ENCODE measurements at places on chromosomes 3 and 15. TPM values are rescaled to one million over a fixed set of nuclear protein-coding genes. Genes with fewer than 3 reads are reported as not detected.
A peak's percentile ranks its signal among the peaks of the same experiment; 100 is the strongest.

The TMEM43 gene
- total RNA-seq: 84.8 TPM

GRCh38 chr3:57682284-57682683 is 10.6 kb downstream of the DENND6A start:
- no peak for DNase-seq

DNA sequence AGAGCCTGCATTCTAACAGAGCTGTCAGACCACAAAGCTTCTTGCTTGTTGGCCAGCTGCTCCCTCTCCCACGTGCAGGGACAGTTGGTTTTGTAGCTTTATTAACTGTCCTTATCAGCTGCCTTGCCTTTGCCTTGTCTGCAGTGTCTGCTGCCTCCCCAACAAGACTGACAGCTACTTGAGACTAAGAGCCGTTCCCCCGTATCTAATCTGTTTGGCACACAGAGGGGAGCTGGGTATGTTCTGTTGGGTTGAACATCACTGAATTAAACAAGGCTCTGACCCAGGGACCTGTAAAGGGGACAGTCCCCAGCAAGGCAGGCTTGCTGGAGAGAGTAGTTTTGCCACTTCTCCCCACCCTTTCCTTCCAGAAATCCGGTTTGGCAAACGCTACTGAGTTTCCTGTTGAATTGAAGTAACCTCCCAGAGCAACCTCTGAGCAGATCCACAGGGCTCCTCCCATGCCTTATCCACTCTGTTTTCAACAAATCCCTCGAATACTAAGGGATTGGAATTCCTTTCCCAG is 116.1 kb downstream of the ANP32A start:
- DNase-seq: no peak

The ST8SIA2 gene
- total RNA-seq: 3.9 TPM

The MAGEF1 gene
- 33.2 TPM for total RNA-seq

The MYNN gene
- 11.1 TPM for total RNA-seq

GRCh38 chr3:67808906-67809305 is 154.5 kb upstream of the SUCLG2 start:
- no peak for DNase-seq

DNA sequence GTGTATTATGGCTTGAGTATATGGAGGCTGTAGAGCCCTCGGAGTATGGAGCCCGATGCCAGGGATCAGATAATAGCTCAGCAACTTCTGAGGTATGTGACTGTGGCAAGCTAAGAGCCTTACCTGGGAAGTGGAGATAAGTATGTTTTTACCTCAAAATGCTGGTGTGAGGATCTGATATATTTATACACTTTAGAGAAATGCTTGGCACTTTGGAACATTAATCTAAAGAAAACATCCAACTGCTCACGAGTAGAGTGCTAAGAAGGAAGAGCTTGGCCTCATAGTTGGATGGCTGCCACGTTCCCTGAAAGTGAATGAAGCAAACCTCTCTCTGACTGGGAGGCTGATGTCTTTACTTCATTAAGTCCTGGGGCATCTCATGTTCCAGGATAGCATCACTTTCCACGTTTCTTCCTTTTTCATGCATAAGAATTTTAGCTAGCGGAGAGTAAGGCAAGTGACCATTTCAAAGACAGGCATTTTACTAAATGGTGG is 58.9 kb upstream of the GOLGA8J start:
- DNase-seq: no peak

The GOLGA6D gene
- not detected for total RNA-seq

The ADGRG7 gene
- not detected for total RNA-seq

DNA sequence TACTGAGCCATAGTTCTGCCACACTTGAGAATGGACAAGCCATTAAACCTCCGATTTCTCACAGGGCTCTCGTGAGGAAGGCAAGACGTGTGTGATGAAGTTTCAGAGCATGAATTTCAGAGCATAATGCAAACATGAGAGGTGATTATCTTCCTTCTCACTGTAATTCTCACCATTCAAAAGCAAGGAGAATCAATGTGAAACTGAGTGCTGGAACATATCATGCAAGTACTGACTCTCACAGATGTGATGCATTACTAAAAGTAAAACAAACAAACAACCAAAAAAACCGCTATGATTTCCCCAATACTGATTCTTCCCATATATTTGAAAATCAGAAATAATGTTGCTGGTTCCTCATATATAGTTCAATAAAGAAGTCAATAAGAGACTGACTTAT is 23.7 kb downstream of the P3H2 start:
- no peak for DNase-seq

DNA sequence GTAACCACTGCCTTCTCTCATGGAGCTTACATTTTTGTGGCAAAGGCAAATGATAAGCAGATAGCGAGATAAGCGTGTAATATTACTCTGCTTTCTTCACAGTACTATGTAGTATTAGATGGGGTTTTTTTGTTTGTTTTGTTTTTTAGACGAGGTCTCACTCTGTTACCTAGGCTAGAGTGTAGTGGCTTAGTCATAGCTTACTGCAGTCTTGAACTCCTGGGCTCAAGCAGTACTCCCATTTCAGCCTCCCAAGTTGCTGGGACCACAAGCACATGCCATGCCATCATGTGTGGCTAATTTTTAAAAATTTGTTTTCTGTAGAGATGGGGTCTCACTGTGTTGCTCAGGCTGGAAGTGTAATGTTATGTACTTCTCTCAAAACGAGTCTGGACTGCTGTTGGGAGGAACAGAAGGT is 22.9 kb downstream of the MBNL1 start:
- no peak for DNase-seq

The TPRG1 gene
- total RNA-seq: 0.58 TPM

The RABL3 gene
- total RNA-seq: 17.2 TPM

GRCh38 chr3:189267981-189268613 is 96.3 kb downstream of the TPRG1 start:
- no peak for DNase-seq

GRCh38 chr15:85676342-85677098 is 118.2 kb downstream of the KLHL25 start:
- no peak for DNase-seq

- peak; percentile 40 for DNase-seq
Observed at GRCh38 chr15:90376789-90377188, 11.3 kb upstream of the IQGAP1 start.

- DNase-seq: no peak
Observed at GRCh38 chr3:181417748-181418147, 294.0 kb upstream of the SOX2 start.

DNA sequence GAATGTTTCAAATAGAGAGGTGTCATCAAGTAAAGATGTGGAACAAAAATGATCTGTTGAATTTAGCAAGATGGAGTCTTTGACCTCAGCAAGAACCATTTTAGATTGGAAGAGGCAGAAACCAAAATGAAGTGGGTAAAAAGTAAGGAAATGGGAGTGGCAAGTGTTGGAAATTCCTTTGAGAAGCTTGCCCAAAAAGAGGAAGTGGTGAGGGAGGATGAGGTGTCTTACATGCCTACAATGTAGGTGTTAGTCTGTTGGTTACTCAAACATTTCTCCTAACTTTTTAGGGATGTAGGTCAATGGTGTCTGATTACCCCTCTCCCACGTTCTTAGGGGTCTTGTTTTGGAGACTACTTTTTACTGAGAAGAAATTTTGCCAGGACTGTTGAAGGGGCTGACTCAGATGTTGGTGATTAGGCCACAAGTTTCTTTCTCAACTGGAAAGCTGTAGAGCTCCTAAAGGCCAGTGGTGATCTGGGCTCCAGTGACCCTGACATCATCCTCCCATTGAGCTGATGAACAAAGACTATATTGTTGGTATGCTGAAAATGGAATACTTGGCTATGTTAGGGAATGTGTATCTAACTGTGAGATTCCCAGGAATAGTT is 5.1 kb downstream of the PPP2R3A start:
- no peak for DNase-seq

DNA sequence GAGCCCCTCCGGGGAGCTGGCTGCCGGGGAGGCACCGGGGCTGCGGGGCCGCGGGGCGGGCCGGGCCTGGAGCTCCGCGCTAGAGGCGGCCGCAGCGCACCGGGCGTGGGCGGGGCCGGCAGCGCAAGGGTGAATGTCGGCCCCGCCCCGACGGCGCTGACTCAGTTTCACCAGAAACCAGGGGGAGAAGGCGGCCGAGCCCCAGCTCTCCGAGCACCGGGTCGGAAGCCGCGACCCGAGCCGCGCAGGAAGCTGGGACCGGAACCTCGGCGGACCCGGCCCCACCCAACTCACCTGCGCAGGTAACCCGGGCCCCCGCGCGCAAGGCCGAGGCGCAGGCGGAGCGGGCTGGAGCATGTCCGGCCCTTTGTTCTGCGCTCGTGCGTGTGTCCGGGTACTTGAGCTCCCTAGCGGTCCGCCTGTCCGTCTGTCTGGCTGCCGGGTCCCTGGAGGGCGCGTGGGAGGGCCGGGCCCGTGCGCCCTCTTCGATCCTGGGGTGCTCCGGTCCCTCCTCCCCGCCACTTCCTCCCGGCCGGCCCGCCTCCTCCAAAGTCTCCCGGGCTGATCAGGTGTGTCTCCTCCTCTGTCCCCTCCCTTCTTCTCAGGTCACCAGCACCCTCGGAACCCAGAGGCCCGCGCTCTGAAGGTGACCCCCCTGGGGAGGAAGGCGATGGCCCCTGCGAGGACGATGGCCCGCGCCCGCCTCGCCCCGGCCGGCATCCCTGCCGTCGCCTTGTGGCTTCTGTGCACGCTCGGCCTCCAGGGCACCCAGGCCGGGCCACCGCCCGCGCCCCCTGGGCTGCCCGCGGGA is at the start of gene SPINT1:
TSS of gene SPINT1 (plus strand) at position 164 of the 811 bp plus-strand sequence. CDS start at position 671, 507 bp downstream.
- DNase-seq: peak; percentile 61

DNA sequence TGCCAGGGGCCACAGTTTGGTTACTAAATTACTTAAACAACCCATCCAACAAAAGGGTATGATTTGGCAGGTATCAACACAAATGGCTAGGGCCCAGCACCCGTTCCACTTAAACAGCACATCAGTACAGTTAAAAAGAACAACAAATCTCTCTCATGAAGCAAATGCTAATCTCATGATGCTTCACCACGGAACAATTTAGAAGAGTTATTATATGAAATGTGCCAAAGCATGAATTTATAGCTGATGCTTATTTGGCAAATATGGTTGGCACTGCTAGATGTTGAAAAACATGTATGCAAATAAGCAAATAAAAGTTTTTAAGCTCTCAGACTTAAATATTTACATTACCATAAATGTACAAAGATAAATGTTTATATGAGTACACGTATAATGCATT is 2.3 kb downstream of the PEAK1 start:
- DNase-seq: no peak

GRCh38 chr3:45554006-45554666 is 40.4 kb upstream of the LIMD1 start:
- DNase-seq: peak; percentile 67

DNA sequence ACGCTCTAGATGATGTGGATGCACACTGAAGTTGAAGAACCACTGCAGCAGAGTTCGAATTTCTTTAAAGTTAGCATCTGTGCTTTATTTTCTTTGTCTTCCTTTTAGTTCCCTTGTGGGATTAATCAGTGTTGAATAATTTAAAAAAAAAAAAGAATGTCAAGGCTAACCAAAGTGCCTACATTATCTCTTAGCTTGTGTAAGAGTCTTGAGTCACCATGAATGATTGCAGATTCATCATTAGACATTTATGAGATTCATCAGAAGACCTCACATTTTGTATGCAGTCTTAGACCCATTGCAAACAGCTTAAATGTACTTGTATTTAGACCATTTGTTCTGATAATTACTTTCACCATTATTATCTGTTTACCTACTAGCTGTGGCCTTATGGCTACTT is 182.2 kb downstream of the FNDC3B start:
- DNase-seq: no peak

The RNU5B-1 gene
- 30.4 TPM for total RNA-seq

The SYNM gene
- 343 TPM for total RNA-seq

DNA sequence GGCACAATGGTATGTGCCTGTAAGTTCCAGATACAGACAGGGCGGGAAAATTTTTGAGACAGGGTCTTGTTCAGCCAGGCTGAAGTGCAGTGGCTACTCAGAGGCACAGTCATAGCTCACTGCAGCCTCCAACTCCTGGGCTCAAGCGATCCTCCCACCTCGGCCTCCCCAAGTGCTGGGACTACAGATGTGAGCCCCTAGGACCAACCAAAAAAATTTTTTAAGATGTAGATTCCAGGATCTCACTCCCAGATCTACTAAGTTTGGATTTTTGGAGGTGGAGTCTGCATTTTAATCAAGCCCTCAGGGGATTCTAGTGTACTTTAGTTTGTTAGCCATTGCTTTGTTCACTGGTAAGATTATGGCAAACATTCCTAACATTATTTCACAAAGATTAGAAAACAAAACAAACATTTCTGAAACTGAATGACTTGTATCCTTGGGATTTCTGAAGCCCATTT is 2.7 kb downstream of the LIPH start:
- no peak for DNase-seq

- no peak for DNase-seq
Observed at GRCh38 chr3:145286937-145287336, 874.0 kb downstream of the PLOD2 start.

DNA sequence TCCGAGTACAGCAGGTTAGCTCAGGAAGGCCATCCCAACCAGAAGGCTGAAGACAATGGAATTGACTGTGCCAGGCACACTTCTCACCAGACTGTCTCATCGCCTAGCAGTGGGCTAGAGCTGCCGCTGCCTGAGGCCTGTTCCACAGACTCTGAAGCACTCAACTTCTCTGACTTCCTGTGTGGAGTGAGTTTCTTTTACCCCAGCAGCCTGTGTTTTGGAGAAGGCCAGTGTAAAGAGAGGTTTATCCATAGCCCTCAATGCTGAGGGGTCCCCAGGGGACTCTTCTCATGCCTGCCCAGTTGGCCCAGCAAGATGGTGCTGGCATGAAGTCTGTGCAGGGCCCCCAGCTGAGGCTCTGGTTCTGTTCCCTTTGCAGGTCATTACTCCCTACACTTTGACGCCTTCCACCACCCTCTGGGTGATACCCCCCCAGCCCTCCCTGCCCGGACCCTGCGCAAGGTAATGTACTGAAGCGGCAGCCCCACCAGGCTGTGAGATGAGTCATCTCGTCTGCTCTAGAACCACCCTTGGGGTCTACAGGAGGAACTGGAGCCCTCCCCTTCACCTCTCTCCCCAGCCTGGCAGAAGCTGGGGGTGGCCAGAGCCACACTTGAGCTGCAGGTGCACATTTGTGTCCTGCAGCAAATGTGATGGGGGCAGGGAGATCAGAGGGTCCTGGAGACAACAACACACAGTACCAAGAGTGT is 5.2 kb upstream of the MANF start:
- no peak for DNase-seq

GRCh38 chr3:53144446-53144845 is 14.2 kb upstream of the RFT1 start:
- DNase-seq: peak; percentile 11

GRCh38 chr15:41671656-41672648 is 11.7 kb downstream of the MGA start:
- no peak for DNase-seq

DNA sequence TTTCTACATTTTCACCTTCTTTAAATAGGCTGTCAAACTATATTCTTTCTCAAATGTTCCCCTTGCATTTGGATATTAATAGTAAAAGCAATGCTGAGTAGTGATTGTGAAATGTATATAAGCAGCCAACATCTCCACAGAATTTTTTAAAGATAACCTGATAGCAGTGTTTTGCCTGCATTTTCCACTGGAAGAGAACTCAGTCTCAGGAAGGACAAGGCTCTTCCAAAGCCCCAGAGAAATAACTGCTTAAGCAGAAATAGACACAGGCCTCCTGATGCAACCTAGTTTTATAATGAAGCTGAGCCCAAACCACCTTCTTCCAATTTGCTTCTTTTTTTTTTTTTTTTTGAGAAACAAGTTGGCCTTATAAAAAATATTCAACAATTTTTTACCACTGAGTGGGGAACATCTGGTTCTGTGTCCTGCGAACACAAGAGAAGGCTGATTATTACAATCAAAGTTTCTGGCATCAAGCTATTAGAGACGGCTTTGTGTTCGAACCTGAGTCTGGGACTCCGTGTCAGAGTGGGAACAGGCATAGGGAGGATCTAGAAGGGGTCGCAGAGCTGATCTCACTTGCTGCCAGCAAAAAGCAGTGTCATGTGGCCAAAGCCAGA is 332.5 kb upstream of the TBL1XR1 start:
- DNase-seq: no peak

- no peak for DNase-seq
Observed at GRCh38 chr3:179174316-179174715, 26.2 kb downstream of the PIK3CA start.
